ENCODE measurements at places on chromosomes 5 and 9. TPM values are rescaled to one million over a fixed set of nuclear protein-coding genes. Genes with fewer than 3 reads are reported as not detected.

DNA sequence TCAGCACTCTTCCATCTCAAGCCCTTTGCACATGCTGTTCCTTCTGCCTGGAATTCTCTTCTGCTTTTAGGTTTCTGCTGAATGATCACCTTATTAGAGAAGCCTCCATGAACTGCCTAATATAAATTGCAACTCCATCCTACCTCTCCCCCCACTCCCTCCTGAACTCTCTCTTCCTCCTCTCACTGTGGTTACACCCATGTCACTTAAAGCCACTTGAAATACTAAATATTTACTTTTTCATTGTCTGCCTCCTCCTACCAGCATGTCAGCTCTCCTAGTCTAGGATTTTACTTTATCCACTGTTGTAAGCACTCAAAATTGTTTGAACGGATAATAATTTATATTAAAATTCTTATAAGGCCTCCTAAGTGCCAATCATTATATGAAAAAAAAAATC lies 43.8 kb downstream of the ACTL7B start:
- H3K27me3 ChIP-seq: peaks cover 36% of the 10 kb centered on the region
- H3K36me3 ChIP-seq: no peaks in the 10 kb centered on the region
- no peak overlapping the region for H3K4me3 ChIP-seq
- H3K27ac ChIP-seq: no peak overlapping the region
- H3K4me1 ChIP-seq: peaks cover 2% of the 10 kb centered on the region
- no peak for DNase-seq

DNA sequence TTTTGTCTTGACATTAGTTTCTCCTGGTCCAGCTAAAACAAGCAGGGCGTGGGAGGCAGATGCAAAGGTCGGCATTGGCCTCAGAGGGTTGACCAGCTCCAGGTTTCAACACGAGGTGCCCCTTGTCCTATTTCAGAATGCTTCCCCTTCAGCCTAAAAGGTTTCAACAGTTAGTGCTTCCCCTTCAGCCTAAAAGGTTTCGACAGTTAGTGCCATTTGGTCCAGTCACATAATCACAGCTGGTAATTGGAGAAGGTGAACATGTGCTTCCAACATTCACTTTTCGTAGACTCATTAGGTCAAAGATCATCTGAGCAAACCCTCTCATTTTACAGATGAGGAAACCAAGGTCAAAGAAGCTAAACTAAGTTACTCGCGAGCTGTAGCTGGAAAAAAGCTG lies 270.3 kb upstream of the MAP3K1 start:
- H3K4me3 ChIP-seq: no peak overlapping the region
- H3K4me1 ChIP-seq: peaks cover 27% of the 10 kb centered on the region
- H3K27me3 ChIP-seq: no peaks in the 10 kb centered on the region
- H3K36me3 ChIP-seq: no peaks in the 10 kb centered on the region
- no peak for DNase-seq

DNA sequence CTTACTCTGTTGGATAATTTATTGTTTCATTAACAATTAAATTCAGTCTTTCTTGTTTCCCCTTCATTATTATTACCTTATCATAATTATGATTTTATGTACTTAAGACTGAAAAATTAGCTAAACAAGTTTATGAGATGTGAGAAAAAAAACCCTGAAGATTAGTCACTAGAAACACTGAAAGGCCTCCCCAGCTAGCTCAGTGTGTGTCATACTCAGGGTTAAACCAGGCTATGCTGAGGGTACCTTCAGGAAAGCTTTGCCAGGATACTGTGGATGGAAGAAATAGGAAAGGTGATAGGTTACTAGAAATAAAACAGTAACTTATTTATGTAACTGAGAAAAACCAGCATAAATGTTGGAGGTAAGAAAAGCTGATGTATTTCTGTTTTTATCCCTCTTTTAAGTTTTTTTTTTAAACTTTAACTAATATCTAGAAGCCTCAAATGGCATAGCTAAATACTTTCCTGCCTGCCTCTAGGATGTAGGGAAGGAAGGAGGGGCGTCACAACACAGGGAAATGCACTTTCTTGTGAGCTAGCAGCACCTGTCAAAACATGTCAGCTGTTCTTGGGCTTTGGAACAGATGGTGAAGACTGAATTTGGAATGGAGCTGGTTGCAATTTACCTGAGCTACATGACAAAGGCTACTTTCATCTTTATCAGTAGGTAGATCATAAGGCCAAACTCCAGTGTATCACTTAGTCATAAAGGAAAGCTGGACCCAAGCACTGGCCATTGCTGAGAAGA lies 24.2 kb downstream of the NMRK1 start:
- no peak overlapping the region for H3K27ac ChIP-seq
- peaks cover 9% of the 10 kb centered on the region for H3K4me1 ChIP-seq
- H3K36me3 ChIP-seq: peaks cover 2% of the 10 kb centered on the region
- no peaks in the 10 kb centered on the region for H3K27me3 ChIP-seq
- no peak overlapping the region for H3K4me3 ChIP-seq
- DNase-seq: no peak

- H3K36me3 ChIP-seq: no peaks in the 10 kb centered on the region
- no peak overlapping the region for H3K4me3 ChIP-seq
- peaks cover 55% of the 10 kb centered on the region for H3K4me1 ChIP-seq
- H3K27ac ChIP-seq: peak overlapping the region; percentile 13
These were observed 94.5 kb upstream of the CD180 start for GRCh38 chr5:67291066-67291465.

- DNase-seq: no peak
- H3K4me1 ChIP-seq: no peaks in the 10 kb centered on the region
- peaks cover 46% of the 10 kb centered on the region for H3K27me3 ChIP-seq
- H3K4me3 ChIP-seq: no peak overlapping the region
- H3K27ac ChIP-seq: no peak overlapping the region
These were observed 18.0 kb downstream of the GFI1B start for GRCh38 chr9:132996526-132996925.

- no peaks in the 10 kb centered on the region for H3K27me3 ChIP-seq
- H3K36me3 ChIP-seq: no peaks in the 10 kb centered on the region
- H3K4me1 ChIP-seq: peaks cover 10% of the 10 kb centered on the region
- DNase-seq: no peak
These were observed 85.0 kb downstream of the SEMA4D start for GRCh38 chr9:89412951-89413350.

- H3K27ac ChIP-seq: no peak overlapping the region
- no peak overlapping the region for H3K4me3 ChIP-seq
- H3K27me3 ChIP-seq: no peaks in the 10 kb centered on the region
- DNase-seq: no peak
- no peaks in the 10 kb centered on the region for H3K4me1 ChIP-seq
These were observed 820.7 kb upstream of the TYRP1 start for GRCh38 chr9:11872471-11872870.

GRCh38 chr5:180215783-180216630 lies 7.0 kb upstream of the RASGEF1C start:
- no peaks in the 10 kb centered on the region for H3K36me3 ChIP-seq
- H3K4me1 ChIP-seq: no peaks in the 10 kb centered on the region
- no peak overlapping the region for H3K4me3 ChIP-seq
- DNase-seq: no peak

- H3K27me3 ChIP-seq: no peaks in the 10 kb centered on the region
- DNase-seq: no peak
- H3K36me3 ChIP-seq: no peaks in the 10 kb centered on the region
- H3K27ac ChIP-seq: peak overlapping the region; percentile 94
These were observed 60.3 kb downstream of the CXXC5 start for GRCh38 chr5:139708434-139708861.

GRCh38 chr5:73199671-73200070 lies 26.7 kb downstream of the TMEM174 start:
- H3K36me3 ChIP-seq: no peaks in the 10 kb centered on the region
- no peak overlapping the region for H3K27ac ChIP-seq
- H3K4me3 ChIP-seq: no peak overlapping the region
- peaks cover 14% of the 10 kb centered on the region for H3K27me3 ChIP-seq

DNA sequence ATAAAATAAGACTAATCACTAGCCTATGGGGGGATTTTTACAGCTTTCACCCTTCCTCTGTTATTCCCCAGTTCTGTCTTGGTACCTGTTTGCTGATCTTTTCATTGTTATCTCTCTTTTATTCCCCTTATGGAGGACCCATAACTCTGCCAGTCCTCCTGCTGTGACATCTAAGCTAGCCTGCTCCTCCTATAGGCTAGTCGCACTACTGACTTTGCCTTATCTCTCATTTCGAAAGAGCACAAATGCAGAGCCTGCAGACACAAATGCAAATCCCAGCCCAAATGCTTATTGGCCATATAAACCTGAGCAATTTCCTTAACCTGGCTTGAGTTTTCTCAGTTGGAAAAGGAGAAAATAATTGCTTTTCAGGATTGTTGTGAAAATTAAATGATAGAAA lies 59.1 kb upstream of the CAMK4 start:
- H3K27me3 ChIP-seq: peaks cover 14% of the 10 kb centered on the region
- DNase-seq: no peak
- no peak overlapping the region for H3K27ac ChIP-seq
- H3K36me3 ChIP-seq: no peaks in the 10 kb centered on the region
- no peak overlapping the region for H3K4me3 ChIP-seq

GRCh38 chr5:148873690-148874485 lies 47.5 kb downstream of the ADRB2 start:
- H3K36me3 ChIP-seq: no peaks in the 10 kb centered on the region
- no peaks in the 10 kb centered on the region for H3K27me3 ChIP-seq
- DNase-seq: no peak
- H3K27ac ChIP-seq: no peak overlapping the region
- H3K4me1 ChIP-seq: peaks cover 24% of the 10 kb centered on the region

DNA sequence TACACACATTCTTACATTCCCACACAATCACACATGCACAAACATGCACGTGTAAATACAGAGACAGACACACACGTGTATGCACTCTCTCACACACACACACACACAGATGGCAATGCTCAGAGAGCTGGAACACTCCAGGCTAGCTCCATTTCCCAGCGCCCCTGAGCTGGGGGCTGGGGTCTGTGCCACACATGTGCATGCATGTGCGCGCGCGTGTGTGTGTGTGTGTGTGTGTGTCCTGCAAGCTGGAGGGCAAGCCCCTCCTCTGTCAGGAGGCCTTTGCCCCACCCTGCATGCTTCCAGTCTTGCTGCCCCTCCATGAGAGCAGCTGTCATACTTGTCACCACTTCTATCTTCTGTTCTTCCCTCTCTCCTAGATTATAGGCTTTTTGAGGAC lies 16.6 kb upstream of the S1PR3 start:
- DNase-seq: no peak
- H3K27ac ChIP-seq: no peak overlapping the region
- no peak overlapping the region for H3K4me3 ChIP-seq
- H3K27me3 ChIP-seq: peaks cover 19% of the 10 kb centered on the region

DNA sequence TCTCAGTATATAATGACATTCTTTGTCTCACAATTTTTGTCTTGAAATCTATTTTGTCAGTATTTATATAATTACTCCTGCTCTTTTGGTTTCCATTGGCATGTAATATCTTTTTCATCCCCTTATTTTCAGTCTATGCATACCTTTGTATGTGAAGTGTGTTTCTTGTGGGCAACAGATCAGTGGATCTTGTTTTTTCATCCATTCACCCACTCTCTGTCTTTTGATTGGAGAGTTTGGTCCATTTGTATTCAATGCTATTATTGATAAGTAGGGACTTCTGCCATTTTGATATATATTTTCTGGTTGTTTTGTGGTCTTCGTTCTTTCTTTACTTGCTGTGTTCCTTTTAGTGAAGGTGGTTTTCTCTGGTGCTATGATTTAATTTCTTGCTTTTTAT lies 10.9 kb downstream of the RIC1 start:
- no peak for DNase-seq
- H3K27ac ChIP-seq: no peak overlapping the region
- H3K4me1 ChIP-seq: peaks cover 14% of the 10 kb centered on the region
- no peak overlapping the region for H3K4me3 ChIP-seq

GRCh38 chr5:98096155-98096554 lies 677.3 kb upstream of the RGMB start:
- DNase-seq: no peak
- no peaks in the 10 kb centered on the region for H3K36me3 ChIP-seq
- H3K27ac ChIP-seq: no peak overlapping the region
- peaks cover 6% of the 10 kb centered on the region for H3K4me1 ChIP-seq
- H3K27me3 ChIP-seq: no peaks in the 10 kb centered on the region

- no peak overlapping the region for H3K27ac ChIP-seq
- H3K4me1 ChIP-seq: no peaks in the 10 kb centered on the region
- H3K36me3 ChIP-seq: no peaks in the 10 kb centered on the region
- peak; percentile 77 for DNase-seq
These were observed 90.2 kb downstream of the NSUN2 start for GRCh38 chr5:6542421-6543345.

- DNase-seq: no peak
- H3K36me3 ChIP-seq: no peaks in the 10 kb centered on the region
- H3K4me3 ChIP-seq: no peak overlapping the region
- H3K4me1 ChIP-seq: no peaks in the 10 kb centered on the region
- peaks cover 60% of the 10 kb centered on the region for H3K27me3 ChIP-seq
- no peak overlapping the region for H3K27ac ChIP-seq
These were observed 88.5 kb downstream of the PSD2 start for GRCh38 chr5:139884144-139884543.

- no peak for DNase-seq
- no peaks in the 10 kb centered on the region for H3K27me3 ChIP-seq
- H3K36me3 ChIP-seq: no peaks in the 10 kb centered on the region
These were observed 252.2 kb downstream of the PIK3R1 start for GRCh38 chr5:68467794-68468193.

- peaks cover 17% of the 10 kb centered on the region for H3K4me1 ChIP-seq
- no peak within 1 kb of the TSS for H3K4me3 ChIP-seq
- no peak for DNase-seq
- no peaks in the 10 kb centered on the region for H3K27me3 ChIP-seq
- no peak within 1 kb of the TSS for H3K27ac ChIP-seq
- H3K36me3 ChIP-seq: peaks cover 2% of the 10 kb centered on the region
These were observed at the start of gene ZNF608 for GRCh38 chr5:124745928-124746915. Gene ZNF608 (minus strand): TSS chr5:124746639. CDS start chr5:124744989, 1,650 bp downstream.

TSTD2 gene
- 28.4 TPM for total RNA-seq

SLC2A8 gene
- total RNA-seq: 18.2 TPM

F2RL1 gene
- 2.0 TPM for total RNA-seq

SLC34A3 gene
- not detected for total RNA-seq

GPR151 gene
- total RNA-seq: not detected

SOX30 gene
- not detected for total RNA-seq

DAPK1 gene
- 294 TPM for total RNA-seq

SLC31A2 gene
- 3.9 TPM for total RNA-seq

MYMK gene
- total RNA-seq: not detected

C5orf58 gene
- not detected for total RNA-seq

SPATA31D4 gene
- total RNA-seq: not detected

Measured in osteocyte (in vitro differentiated cells).